ENCODE measurements at places on chromosomes 2 and 18.

- DNase-seq, result no peak
Observed at GRCh38 chr2:63272560-63272959, 221.9 kb downstream of the OTX1 start.

DNA sequence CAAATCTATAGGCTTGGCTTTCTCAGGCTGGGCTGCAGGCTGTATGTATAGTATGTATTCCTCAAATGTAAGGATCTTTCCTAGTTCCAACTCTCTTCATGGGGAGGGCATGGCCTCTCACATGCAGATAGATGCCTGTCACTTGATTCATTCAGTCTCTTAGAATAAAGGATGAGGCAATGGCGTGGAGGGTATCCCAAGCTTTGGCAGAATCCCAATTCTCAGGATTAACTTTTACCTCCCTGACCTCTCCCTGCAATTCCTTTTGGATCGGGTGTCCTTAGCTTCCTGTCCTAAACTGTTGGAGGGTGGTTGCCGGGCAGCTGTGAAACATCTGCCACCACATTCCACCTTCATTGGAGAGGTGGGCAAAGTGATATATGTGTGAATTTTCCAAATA lies 80.3 kb downstream of the INSIG2 start:
- peak; percentile 7 for DNase-seq

DNA sequence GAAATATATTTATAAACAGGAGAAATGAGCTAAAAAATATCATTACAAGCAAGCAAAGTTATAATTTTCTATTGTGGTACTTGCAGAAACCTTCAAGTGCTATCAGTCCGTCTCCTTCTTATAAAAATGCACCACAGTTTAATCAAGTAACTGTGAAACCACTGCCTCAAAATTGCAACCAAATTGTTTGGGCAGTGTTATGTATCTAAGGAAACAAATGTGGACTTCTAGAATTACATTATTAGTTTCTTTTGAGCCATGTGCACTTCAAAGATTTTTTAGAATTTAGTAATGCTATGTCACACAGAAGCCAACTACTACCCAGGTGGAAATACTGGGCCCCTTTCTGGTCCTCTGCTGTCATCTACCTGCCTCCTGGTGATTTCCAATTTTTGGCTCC lies 495.6 kb downstream of the NYAP2 start:
- no peak for DNase-seq

DNA sequence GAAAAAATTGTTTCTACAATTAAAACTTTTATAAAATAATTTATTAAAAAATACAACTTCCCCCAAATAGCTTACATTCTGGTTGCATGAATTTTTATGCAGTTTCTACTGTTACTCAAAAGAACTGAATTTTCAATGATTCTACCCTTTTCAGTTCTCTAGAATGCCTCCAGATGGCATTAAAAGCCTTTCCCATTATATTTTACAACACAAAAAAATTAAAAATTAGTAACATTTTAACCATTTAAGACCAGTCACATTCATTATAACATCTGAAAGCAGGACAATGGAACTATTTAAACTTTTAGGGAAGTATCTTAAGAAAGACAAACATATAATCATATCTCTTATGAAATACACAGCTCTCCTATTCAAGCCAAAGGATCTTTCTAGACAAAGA lies 236.0 kb upstream of the REV1 start:
- no peak for DNase-seq

GRCh38 chr2:41854227-41854626 lies 193.6 kb upstream of the PKDCC start:
- DNase-seq, result no peak

DNA sequence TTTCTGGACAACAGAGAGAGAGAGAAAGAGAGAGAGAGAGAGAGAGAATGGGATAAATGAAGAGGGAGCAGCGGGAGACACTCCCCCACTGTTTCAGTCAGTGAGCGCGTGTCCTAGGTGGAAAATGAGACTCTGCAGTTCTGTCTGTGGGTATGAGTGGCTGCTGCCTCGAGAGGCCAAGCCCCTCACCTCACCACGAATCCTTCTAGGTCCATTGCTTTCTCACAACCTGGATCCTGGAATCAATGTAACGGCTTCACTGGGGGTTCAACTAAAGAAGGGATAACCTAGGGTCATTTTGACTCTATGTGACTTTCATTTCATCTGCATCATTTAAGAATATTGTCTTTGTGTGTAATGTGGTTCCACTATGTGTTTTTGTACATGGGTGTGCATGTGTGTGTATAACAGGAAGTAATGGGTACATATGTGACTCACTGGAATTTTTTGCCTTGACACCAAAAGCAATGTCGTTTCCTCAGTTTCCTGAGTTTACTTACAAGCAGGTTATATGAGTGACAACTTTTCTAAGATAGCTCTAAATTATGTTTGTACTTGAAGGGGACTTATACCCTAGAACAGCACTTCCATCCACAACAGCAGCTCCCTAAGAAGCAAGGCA lies 221.4 kb upstream of the TRIB2 start:
- no peak for DNase-seq

Measured in HAP-1 (cell line).